ENCODE measurements at places on chromosomes 1 and 21. TPM values are rescaled to one million over a fixed set of nuclear protein-coding genes. Genes with fewer than 3 reads are reported as not detected.
A peak's percentile ranks its signal among the peaks of the same experiment; 100 is the strongest.

- H3K27me3 ChIP-seq = no peaks in the 10 kb centered on the region
- peaks cover 17% of the 10 kb centered on the region for H3K4me1 ChIP-seq
- no peak for DNase-seq
- H3K27ac ChIP-seq = peak overlapping the region; percentile 60
These were observed 156.0 kb downstream of the PGBD5 start for GRCh38 chr1:230270185-230270558.

DNA sequence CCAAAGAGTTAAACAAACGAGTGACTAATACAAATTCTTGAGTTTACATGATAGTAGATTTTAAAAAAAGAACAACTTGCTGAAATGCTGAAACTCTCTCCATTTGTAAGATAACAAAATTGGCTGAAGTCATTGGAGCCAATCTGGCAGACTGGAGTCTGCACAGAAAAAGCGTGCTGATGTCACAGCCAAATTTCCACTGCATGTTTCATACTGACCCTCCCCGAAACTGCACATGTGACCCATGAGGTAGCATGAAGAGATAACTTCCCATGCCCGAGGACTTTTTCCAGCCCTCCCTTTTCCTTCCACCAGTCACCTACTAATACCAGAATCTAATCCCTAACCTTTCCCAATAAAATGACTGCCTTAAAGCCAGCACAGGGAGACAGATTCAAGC is 1.2 kb upstream of the LELP1 start:
- no peak overlapping the region for H3K27ac ChIP-seq
- H3K36me3 ChIP-seq = no peaks in the 10 kb centered on the region
- no peak for DNase-seq
- no peaks in the 10 kb centered on the region for H3K4me1 ChIP-seq
- H3K4me3 ChIP-seq = no peak overlapping the region

GRCh38 chr1:115647919-115648650 is 6.3 kb downstream of the VANGL1 start:
- peaks cover 9% of the 10 kb centered on the region for H3K4me1 ChIP-seq
- no peaks in the 10 kb centered on the region for H3K27me3 ChIP-seq
- no peaks in the 10 kb centered on the region for H3K36me3 ChIP-seq
- no peak overlapping the region for H3K27ac ChIP-seq

PLA2G2D gene
- total RNA-seq = not detected

GRCh38 chr1:206779638-206780037 is 7.3 kb upstream of the IL10 start:
- DNase-seq = no peak
- no peak overlapping the region for H3K27ac ChIP-seq
- no peak overlapping the region for H3K4me3 ChIP-seq
- H3K27me3 ChIP-seq = peaks cover 8% of the 10 kb centered on the region

DNA sequence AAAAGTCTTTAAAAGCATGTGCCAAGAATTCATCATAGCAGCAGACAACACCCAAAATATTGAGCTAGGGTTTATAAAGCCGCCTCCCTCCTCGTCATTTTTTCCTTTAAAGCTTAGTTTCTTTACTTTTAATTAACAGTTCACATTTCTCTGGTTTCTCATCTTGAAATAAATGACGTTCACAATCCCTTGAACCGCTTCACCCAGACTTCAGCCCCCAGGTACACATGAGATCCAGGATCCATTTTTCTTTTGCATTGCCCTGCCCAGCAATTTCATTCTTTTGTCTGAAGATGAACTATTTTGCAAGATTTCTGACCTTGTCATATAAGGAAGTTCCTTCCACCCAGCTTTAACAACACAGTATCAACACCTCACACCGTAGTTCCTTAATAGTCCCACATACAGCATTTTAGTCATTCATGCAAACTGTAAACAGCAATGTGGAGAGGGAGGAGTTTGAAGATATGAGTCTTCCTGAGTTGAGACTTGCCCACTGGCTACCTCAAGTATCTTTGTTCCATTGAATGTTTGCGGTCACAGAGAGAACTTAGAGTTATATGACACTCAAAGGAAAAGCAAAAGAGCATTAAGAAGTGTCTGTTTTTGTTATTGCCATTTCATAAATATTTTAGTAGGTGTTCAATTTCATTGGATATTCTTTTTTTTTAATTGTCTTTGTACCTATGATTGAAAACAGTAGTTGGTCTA is 35.3 kb upstream of the CACYBP start:
- H3K27me3 ChIP-seq = no peaks in the 10 kb centered on the region
- H3K27ac ChIP-seq = peak overlapping the region; percentile 86
- peaks cover 56% of the 10 kb centered on the region for H3K4me1 ChIP-seq
- no peak for DNase-seq

DNA sequence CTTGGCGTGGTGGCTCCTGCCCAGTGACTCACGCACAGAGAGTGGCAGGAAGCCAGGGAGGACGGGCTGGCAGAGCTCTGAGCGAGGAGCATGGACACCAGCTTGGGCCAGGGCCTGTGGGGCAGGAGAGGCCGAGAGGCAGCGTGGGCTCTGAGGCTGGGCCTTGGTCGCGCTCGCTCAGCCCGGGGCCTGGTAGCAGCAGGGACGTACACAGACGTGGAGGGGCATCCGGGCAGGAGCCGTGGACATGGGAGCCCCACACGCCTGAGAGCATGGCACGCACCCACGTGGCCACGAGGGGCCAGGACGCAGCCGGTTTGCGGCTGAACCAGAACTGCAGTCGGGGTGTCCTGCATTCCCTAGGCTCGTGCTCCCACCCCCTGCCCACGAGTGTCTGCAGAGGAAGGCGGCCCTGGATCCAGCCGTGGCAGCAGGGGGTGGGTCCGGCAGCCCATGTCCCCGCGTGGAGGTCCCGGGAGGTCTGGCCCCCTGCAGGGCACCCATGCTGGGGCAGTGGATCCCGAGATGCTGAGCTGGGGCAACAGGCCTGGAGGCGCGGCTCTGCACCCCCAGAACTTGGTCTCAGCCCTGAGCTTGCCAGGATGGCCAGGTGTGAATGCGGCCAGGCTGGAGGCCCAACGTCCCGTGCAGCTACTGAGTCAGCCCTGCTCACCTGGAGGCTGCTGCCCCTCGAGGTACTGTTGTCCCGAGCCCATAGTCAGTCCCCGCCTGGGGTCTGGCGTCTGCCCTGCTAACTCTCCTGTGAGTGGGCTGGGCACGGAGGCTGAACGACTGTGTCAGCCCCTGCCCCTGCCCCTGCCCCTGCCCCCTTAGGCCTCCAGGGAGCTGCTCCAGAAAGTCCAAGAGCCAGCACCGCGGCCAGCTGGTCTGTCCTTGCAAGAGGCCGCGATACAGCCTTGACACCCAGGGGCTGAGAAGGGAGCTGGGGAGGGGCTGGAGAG is 61.6 kb downstream of the SLX9 start:
- peaks cover 15% of the 10 kb centered on the region for H3K4me1 ChIP-seq
- H3K27me3 ChIP-seq = no peaks in the 10 kb centered on the region

NPPB gene
- total RNA-seq = not detected

GRCh38 chr1:173122958-173123852 is 72.5 kb upstream of the TNFSF18 start:
- no peak for DNase-seq
- H3K36me3 ChIP-seq = no peaks in the 10 kb centered on the region
- H3K4me3 ChIP-seq = peak overlapping the region; percentile 55
- H3K4me1 ChIP-seq = peaks cover 15% of the 10 kb centered on the region

DNA sequence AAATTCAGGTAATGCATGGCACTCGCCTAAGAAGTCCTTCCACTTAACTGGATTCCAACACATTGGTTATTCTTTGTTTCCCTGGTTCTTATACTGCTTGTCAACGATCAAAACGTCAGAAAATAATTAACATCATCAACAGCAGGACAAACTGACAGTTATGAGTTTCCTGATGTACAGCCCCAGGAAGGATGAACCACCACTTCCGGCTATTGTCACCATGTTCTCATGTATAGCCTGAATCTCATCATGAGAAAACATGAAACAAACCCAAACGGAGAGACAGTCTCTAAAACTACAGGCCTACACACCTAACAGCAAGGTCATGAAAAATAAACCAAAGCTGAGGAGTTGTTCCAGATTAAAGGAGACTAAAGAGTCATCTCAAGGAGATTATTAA is 60.5 kb upstream of the FBXO28 start:
- H3K27me3 ChIP-seq = no peaks in the 10 kb centered on the region
- no peak overlapping the region for H3K27ac ChIP-seq
- no peak overlapping the region for H3K4me3 ChIP-seq
- H3K36me3 ChIP-seq = no peaks in the 10 kb centered on the region
- DNase-seq = no peak

- H3K4me3 ChIP-seq = no peak overlapping the region
- peaks cover under 1% of the 10 kb centered on the region for H3K4me1 ChIP-seq
- H3K36me3 ChIP-seq = no peaks in the 10 kb centered on the region
These were observed 20.2 kb downstream of the SLC30A10 start for GRCh38 chr1:219908170-219908569.

DNA sequence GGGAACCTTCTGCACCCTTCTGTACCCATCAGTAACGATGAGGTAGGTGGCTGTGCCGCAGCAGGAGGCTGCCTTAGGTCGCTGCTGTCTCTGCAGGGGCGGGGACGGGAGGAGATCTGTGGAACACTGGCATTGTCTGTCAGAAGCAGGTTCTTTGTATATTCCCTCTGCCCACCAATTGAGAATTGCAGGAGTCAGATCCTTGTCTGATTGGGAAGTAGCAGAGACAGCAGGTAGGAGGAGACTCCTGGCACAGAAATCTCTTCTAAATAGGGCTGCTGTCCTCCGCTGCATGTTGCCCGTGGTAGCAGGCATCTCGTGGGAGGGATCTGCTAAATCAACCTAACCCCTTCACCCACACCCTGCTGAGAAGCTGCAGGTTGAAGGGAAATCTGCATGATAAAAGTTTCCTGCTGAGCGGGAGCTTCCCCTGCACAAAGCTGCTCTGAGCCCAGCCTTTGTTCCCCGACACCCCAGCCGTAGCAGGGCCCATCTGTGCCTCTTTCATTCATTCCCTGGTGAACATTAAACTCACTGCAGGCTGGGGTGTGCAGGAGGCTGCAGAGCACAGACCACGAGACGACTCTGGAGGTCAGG is 15.9 kb downstream of the SARS1 start:
- peaks cover 22% of the 10 kb centered on the region for H3K4me1 ChIP-seq
- H3K36me3 ChIP-seq = peaks cover 38% of the 10 kb centered on the region
- no peak overlapping the region for H3K4me3 ChIP-seq
- no peak for DNase-seq

GRCh38 chr1:153488731-153489130 is 28.3 kb upstream of the S100A7 start:
- H3K27me3 ChIP-seq = peaks cover 50% of the 10 kb centered on the region
- DNase-seq = no peak
- no peaks in the 10 kb centered on the region for H3K36me3 ChIP-seq
- no peak overlapping the region for H3K27ac ChIP-seq
- H3K4me1 ChIP-seq = peaks cover 6% of the 10 kb centered on the region

GJA8 gene
- not detected for total RNA-seq

- H3K4me3 ChIP-seq = peak overlapping the region; percentile 55
- H3K36me3 ChIP-seq = peaks cover 15% of the 10 kb centered on the region
- no peaks in the 10 kb centered on the region for H3K27me3 ChIP-seq
- peak; percentile 89 for DNase-seq
- H3K27ac ChIP-seq = peak overlapping the region; percentile 15
These were observed 1.1 kb upstream of the COL6A2 start for GRCh38 chr21:46096596-46097335.

- DNase-seq = no peak
- no peak overlapping the region for H3K27ac ChIP-seq
- H3K4me1 ChIP-seq = no peaks in the 10 kb centered on the region
- no peak overlapping the region for H3K4me3 ChIP-seq
- no peaks in the 10 kb centered on the region for H3K36me3 ChIP-seq
These were observed 5.9 kb downstream of the KRTAP10-1 start for GRCh38 chr21:44533891-44534627.

- peaks cover 22% of the 10 kb centered on the region for H3K27me3 ChIP-seq
- H3K36me3 ChIP-seq = no peaks in the 10 kb centered on the region
- DNase-seq = no peak
These were observed 18.6 kb downstream of the S100A7A start for GRCh38 chr1:153434746-153435455.

- no peak for DNase-seq
- H3K27ac ChIP-seq = no peak overlapping the region
- H3K4me3 ChIP-seq = no peak overlapping the region
- H3K27me3 ChIP-seq = no peaks in the 10 kb centered on the region
These were observed 300.7 kb upstream of the SPAG17 start for GRCh38 chr1:118485757-118486156.

DNA sequence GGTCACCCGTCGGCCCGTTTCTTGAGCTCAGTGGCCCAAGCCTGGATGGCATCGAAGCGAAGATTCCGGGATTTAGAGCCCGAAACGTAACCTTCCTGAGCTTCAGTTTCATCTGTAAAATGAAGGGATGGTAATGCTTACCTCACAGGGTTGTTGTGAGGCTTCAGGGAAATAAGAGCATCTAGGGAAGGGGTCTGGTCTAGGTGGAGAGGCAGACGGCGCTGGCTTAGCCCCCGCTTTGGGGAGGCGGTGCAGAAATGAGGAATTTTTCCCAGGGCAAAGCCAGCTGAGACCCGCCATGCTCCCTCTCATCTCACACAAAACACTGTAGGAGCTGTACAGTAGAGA is 717 bp upstream of the MYCL start:
- peaks cover 46% of the 10 kb centered on the region for H3K27me3 ChIP-seq
- H3K4me1 ChIP-seq = peaks cover 7% of the 10 kb centered on the region
- H3K4me3 ChIP-seq = peak overlapping the region; percentile 65
- no peak for DNase-seq
